ENCODE measurements at places on chromosomes 2 and 18. TPM values are rescaled to one million over a fixed set of nuclear protein-coding genes. Genes with fewer than 3 reads are reported as not detected.

- DNase-seq, result peak; percentile 24
These were observed 1.4 kb downstream of the GMPPA start for GRCh38 chr2:219500135-219500534.

DNA sequence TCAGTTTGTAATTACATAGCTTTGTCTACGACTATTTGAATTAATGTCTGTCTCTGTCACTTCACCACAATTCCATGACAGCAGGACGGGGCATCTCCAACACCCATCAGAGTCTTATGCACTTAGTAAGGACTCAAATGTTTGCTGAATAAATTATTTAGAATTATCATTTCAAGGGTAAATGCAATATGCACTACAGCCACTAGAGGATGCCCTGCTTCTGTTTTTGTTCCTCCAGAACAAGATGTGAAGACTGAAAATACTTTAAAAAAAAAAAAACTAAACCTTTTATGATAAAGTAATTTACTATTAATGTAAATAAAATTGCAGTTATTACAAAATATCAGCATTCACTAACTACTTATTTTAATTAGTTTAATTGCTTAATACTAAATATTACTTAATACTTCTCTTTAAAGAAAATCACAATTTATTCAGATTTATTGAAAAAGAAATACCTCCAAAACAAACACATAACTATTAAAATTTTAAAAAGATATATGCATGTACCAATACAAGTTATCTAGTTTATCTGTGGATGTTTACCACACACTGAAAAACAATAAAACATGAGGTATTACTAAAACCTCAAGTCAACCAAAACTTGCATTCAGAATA lies 3.2 kb downstream of the PIGN start:
- peak; percentile 83 for DNase-seq

DNA sequence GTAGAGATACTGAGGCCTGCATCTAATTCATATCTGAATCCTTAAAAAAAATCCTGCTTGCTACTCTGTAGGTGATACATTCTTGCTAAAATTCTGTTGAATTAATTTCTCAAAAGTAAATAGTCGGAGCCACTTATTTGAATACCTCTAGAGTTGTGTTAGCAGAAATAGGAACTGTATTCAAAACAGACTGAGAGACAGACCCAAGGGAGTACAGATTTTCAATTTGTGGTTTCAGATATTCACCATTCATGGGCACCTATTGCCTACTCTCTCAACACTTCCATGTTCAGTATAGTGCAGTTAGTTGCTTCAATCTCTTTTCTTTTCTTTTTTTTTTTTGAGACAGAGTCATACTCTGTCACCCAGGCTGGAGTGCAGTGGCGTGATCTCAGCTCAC lies 46.6 kb upstream of the CTLA4 start:
- DNase-seq, result no peak

- no peak for DNase-seq
These were observed 275.3 kb downstream of the TMX3 start for GRCh38 chr18:68439642-68440041.

DNA sequence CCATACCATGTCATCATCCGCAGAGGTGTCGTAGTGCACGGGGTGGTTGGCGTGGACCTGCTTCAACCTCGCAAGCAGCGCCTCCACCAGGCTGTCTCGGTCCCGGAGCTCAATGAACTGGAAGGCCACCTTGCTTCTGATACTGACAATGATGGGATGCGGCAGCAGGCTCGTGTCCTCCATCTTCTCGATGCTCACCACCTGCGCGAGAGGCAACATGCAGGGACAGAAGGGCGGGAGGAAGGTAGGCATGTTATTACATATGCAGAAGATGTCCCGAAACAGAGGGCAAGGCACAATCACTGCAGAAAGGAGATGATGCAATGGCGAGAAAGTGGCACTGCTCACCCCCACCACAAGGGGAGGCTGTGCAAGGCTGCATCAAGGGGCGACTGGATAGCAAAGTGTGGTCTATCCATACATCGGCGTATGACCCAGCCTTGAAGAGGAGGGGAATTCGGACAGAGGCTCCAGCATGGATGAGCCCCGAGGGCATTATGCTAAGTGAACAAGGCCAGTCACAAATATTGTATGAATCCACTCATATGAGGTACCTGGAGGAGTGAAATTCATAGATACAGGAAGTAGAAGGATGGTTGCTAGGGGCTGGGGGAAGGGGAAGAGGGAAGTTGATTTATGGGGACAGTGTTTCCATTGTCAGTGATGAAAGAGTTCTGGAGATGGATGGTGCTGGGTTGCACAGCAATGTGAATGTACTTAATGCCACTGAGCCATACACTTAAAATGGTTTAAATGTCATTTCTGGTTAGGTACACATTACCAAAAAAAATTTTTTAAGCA lies 36.6 kb downstream of the RPL31 start:
- DNase-seq, result peak; percentile 44

DNA sequence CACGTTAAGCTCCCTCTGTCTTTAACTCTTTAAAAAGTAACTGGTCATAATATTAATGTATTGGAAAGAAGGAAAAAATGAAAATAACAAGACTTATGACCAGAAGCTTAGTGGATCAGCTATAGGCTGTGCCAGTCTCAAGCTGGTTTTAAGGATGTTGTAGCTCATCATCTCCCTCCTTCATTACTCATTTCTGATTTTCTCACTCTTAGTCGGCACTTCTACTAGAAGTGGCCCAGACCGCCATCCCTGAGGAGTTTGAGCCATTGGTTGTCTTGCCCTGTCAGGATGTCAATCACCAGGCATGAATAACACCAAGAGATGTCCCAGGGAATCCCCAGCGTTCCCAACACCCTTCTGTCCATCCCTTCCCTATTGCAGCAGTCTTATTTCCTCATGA lies 151.5 kb downstream of the ASXL3 start:
- DNase-seq, result no peak

DNA sequence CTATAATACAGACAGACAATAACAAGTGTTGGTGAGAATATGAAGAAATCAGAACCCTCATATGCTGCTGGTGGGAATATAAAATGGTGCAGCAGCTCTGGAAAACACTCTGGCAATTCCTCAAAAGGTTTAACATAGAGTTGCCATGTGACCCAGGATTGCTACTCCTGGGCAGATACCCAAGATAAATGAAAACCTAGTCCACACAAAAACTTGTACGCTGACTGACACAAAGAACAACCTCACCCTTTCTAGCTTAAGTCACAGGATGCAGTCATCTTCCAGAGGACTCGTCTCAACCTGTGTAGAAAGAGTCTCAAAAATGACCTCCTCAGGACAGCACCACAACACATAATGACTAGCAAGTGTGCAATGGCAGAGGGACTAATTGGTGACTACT lies 71.6 kb upstream of the ACAA2 start:
- no peak for DNase-seq

- DNase-seq, result no peak
These were observed 26.8 kb upstream of the CNNM3 start for GRCh38 chr2:96789245-96789617.

DNA sequence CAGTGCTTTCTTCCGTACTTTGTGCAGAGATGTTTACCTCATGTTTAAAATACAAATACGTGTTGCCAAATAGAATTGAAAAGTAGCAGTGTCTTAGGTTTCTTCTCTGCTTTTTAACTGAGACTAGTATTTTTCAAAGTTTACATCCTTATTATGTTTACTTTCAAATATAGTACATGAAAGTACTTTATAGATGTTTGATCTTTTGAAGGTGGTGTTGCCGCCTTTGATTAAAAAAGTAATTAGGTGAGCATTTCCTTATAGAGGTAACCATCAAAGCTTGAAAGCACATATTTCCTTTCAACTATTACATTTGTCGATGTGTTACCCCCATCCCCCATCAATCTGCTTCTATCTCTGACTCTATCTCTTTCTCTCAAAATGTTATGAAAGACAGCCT lies 87.0 kb downstream of the CERS6 start:
- no peak for DNase-seq

- peak; percentile 99 for DNase-seq
These were observed 98.7 kb downstream of the PLB1 start for GRCh38 chr2:28594332-28595108.

- peak; percentile 80 for DNase-seq
These were observed 54.8 kb upstream of the CREB1 start for GRCh38 chr2:207474863-207475485.

- DNase-seq, result peak; percentile 63
These were observed 41.1 kb downstream of the LDAH start for GRCh38 chr2:20781656-20782265.

- peak; percentile 23 for DNase-seq
These were observed 2.1 kb downstream of the PCBP1 start for GRCh38 chr2:70089220-70089982.

DNA sequence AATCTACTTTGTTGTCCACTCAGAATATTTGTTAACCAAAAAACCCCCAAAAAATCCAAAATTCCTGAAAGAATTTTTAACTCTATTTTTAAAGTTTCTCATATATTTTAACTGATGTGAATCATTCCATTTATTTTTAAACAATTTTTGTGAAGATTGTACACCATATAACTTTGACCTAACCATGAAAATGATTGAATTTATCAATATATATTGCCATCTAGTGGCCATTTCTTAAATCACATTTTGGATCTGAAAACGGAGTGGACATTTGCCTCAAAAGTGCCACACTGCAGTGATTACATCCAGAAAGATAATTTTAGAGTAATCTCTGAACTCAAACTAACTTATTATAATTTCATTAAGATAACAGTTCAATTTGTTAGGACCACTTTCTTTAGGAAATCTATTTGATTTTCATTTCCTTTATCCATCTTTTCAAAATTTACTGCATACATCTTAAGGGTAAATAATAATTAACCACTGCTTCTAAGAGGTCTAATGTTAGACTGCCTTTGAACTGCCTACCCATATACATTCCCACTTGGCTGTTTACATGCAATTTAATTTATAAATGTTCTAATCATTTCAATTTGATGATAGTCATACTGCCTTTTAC lies 71.1 kb downstream of the DSC3 start:
- DNase-seq, result peak; percentile 81

- no peak for DNase-seq
These were observed 359.3 kb upstream of the SALL3 start for GRCh38 chr18:78620326-78620725.

- DNase-seq, result no peak
These were observed 74.8 kb downstream of the DSC3 start for GRCh38 chr18:30967701-30968100.

- no peak for DNase-seq
These were observed 37.2 kb upstream of the HPCAL1 start for GRCh38 chr2:10265329-10266132.

GRCh38 chr2:104158191-104158590 lies 695.7 kb upstream of the POU3F3 start:
- DNase-seq, result no peak

- DNase-seq, result no peak
These were observed 204.2 kb upstream of the CELF4 start for GRCh38 chr18:37769826-37770225.

DNA sequence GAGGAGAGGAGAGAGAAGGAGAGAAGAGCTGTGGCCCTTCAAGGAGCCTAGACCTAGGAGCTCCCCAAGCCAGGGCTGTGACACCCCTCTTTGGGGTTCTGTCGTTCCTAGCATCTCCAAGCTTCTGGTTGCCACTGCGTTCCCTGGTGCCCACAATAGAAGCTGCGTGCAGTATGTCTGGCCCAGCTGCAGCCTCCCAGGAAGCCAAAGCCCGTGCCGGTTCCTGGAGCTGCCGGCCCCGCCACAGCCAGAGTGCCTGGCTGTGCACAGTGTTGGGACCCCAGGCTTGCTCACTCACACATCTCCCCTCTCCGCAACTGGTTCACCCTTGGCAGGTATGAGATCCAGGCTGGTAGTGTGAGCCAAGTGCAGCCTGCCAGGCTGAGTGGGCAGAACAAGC lies 367.7 kb upstream of the MC4R start:
- DNase-seq, result no peak

- no peak for DNase-seq
These were observed 28.6 kb downstream of the DNMT3A start for GRCh38 chr2:25312958-25313710.

- no peak for DNase-seq
These were observed 168.7 kb downstream of the KCNS3 start for GRCh38 chr2:18047213-18047611.

DNA sequence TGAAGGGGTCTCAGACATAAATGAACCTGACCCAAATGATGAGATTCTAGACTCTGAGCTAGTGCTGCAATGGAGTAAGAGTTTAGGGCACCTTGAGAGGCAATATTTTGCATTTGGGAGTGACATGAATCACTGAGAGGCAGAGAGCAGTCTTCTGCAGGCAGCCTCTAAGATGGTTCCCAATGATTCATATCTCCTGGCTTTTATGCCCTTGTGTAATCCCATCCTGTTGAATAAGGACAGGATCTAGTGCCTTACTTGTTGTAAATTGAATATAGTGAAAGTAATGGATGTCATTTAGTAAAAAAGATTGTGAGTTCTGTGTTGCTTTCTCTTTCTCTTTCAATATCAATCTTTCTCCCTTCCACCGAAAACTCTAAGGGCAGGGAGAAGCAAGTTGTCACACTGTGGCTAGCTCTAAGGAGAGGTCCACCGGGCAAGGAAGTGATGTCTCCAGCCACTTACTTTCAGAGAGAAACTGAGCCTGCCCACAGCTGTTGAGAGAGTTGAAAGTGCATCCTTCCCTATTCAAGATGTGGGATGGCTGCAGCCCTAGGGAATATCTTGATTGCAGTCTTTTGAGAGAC lies 144.7 kb downstream of the TRIB2 start:
- DNase-seq, result peak; percentile 28

DNA sequence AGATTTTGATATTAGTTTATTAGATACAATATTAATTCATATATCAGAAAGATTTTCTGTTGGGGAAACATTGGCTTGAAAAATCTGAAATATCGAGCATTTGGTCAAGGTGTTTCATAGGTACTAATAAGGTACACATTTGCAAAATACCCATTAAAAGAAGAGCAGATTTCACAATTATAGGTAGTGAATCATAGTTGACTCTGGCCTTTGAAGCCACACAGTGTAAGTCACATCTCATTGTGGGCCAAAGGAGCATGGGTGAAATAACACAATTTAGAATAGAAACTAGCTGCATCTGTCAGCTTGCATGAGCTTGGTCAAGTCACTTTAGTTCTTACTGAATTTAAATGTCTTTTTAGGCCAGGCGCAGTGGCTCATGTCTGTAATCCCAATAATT lies 4.9 kb downstream of the KDM3A start:
- DNase-seq, result peak; percentile 62

DNA sequence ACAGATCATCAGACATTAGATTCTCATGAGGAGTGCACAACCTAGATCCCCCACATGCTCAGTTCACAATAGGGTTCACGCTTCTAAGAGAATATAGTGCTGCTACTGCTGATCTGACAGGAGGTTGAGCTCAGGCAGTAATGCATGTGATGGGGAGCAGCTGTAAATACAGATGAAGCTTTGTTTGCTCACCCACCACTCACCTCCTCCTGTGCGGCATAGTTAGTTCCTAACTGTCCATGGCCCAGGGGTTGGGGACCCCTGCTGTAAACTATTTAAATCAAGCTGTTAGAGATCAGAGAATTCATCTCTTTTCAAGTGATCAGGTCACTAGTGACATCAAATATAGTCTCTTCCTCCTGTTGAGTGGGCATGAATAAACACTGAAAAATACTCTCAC lies 88.8 kb upstream of the ACVR2A start:
- DNase-seq, result no peak

Gene ANO7
- 2.6 TPM for total RNA-seq

Gene ALPG
- 0.18 TPM for total RNA-seq

Gene ASPRV1
- not detected for total RNA-seq

Gene KRTCAP3
- total RNA-seq, result not detected

Gene NTSR2
- total RNA-seq, result not detected

Gene GDF7
- total RNA-seq, result not detected

Gene SPATA3
- total RNA-seq, result not detected

Gene SOS1
- 9.7 TPM for total RNA-seq

Gene SCYGR4
- total RNA-seq, result not detected

Data from PC-3 (cell line).